ENCODE measurements at places on chromosomes 5 and 9. TPM values are rescaled to one million over a fixed set of nuclear protein-coding genes. Genes with fewer than 3 reads are reported as not detected.

RNF224 gene
- total RNA-seq: not detected

- H3K36me3 ChIP-seq: no peaks in the 10 kb centered on the region
- no peak overlapping the region for H3K27ac ChIP-seq
- no peaks in the 10 kb centered on the region for H3K27me3 ChIP-seq
- H3K4me3 ChIP-seq: no peak overlapping the region
Observed at GRCh38 chr5:116507941-116508655, 66.5 kb downstream of the SEMA6A start.

DNA sequence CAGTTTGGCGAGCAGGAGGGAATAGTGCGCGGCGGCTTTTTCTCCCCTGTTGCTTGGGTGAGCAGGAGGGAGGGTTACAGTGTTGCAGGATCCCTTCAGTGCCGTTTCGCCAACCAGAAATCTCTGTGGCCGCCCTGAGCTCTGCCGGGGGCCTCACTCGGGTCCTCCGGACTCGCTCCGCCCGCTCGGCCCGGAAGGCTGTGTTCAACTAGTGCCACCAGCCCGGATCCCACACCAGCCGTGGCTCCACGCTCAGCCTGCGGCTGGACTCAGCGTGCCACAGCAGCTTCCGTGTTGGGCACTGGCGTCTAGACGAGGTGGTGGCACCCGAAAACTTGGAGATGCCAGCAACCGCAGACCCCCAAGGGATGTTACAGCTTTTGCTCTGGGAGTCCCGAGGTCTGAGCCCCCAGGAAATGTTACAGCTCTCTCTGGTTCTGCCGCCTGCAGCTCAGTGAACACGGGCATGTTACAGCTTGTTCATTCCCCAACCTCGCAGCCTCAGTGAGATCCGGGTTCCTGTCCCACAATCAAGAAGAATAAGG, 16.0 kb upstream of the OR13C9 start:
- no peaks in the 10 kb centered on the region for H3K36me3 ChIP-seq
- no peak overlapping the region for H3K27ac ChIP-seq
- H3K4me1 ChIP-seq: no peaks in the 10 kb centered on the region
- no peak overlapping the region for H3K4me3 ChIP-seq
- no peak for DNase-seq

GRCh38 chr5:181243018-181243563, 615 bp downstream of the RACK1 start:
- H3K27me3 ChIP-seq: no peaks in the 10 kb centered on the region
- peak overlapping the region; percentile 99 for H3K4me3 ChIP-seq
- peaks cover 69% of the 10 kb centered on the region for H3K36me3 ChIP-seq
- DNase-seq: no peak

DNA sequence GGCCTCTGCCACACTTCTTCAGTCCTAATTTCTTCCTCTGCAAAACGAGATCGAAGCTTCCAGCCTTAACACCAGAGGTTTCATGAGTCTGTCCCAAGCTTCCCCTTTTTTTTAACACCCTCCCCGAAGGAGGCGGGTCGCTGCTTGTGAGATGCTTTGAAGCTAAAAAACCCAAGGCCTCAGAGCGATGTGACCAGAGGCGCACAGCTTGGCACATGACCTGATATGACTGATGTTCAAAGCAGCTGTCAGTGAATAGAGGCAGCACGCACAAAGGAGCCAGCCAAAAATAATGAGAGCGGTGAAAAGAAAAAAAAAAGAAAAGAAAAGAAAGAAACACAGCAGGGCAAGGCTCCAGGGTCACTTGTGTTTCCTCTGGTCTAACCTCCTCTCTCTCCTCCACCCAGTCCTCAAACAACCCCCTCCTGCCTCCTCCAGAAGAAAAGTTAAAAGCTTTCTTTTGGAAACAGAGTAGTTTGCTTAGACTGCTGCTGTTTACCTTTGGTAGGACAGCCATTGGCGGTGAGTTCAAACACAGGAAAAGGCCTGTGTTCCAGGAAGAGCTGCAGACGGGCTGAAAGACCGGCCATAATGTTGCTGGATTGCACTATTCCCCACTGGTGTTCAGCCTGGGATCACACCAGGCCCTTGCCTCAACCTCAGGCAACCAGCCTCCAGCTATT, 10.9 kb upstream of the ZNF366 start:
- H3K36me3 ChIP-seq: no peaks in the 10 kb centered on the region
- H3K4me3 ChIP-seq: no peak overlapping the region
- no peak for DNase-seq
- H3K27me3 ChIP-seq: peaks cover 4% of the 10 kb centered on the region
- H3K4me1 ChIP-seq: no peaks in the 10 kb centered on the region

DNA sequence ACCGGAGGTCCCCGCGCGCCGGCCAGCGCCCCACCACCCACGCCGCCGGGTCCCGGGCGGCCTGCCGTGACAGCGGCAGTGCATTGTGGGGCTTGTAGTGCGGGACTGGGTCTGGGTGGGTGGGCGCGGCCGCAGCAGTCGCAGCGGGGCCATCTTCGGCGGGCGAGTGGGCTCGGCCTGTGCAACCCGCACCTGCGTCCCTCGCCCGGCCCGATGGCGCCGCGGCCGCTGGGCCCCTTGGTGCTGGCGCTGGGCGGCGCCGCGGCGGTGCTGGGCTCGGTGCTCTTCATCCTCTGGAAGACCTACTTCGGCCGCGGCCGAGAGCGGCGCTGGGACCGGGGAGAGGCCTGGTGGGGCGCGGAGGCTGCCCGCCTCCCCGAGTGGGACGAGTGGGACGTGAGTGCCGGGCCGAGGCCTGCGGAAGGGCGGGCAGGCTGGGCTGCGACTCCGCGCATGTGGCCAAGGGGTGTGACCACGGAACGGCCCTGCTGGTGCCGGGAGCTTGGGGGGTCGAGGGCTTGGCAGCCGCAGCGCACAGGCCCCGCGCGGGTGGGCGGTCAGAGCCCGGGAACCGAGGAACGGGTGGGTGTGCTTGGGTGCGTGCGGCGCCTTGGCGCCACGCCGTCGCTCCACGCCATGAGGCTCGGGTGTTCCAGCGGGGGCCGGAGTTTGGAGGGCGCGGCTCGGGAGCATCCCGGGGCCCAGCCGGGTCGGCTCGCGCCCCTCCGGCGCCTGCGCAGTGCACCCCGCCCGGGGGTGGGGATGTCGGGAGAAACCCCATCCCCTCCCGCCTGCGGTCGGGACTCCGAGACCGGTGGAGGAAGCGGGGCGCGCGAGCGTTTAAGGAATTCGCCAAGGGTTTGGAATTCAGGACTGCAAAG, at the start of gene ARL10:
Gene ARL10, plus strand, starts transcription at position 137 of the 881 bp plus-strand sequence. Its CDS starts 77 bp downstream, at position 214.
- peak within 1 kb of the TSS; percentile 67 for H3K27ac ChIP-seq
- peaks cover 21% of the 10 kb centered on the region for H3K4me1 ChIP-seq
- DNase-seq: peak; percentile 69
- H3K4me3 ChIP-seq: peak within 1 kb of the TSS; percentile 77
- no peaks in the 10 kb centered on the region for H3K27me3 ChIP-seq
- peaks cover 18% of the 10 kb centered on the region for H3K36me3 ChIP-seq
